ENCODE measurements at places on chromosomes 12 and 14.

GRCh38 chr14:100468557-100468956 is 118.7 kb downstream of the BEGAIN start:
- no peak for DNase-seq

- DNase-seq: no peak
Measured at GRCh38 chr12:113831476-113831875, 134.6 kb downstream of the RBM19 start.

DNA sequence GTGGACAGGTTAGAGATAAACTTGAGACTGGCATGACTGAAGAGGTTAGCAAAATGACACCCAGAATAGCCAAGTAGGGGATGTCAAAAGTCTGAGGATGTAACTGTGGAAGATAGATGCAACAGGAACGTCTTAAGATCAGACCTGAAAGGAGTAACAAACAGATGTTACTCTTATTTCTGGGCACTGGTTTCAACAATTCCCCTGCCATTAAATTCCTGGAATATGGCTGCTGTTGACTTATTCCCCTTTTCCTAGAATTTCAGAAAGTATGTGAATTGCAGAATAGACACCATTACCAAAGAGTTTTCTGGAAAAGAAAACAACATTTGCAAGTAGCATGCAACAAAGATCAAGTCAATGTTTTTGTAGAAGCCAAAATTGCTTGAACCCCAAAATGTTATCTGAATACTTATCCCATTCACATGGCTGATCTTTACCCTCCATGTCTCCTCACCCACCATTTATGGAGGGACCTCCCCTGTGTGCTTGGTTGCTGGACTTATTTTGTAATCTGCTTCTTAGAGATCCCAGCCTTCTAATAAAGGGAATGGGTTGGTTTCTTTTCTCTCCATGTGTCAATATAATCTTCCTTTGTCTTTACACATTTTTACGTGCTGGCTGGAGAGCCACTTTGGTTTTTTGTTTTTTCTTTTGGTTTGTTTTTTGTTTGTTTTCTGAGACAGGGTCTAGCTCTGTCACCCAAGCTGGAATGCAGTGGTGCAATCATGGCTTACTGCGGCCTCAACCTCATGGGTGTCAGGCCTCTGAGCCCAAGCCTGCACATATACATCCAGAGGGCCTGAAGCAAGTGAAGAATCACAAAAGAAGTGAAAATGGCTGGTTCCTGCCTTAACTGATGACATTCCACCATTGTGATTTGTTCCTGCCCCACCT is 57.0 kb downstream of the BBS10 start:
- DNase-seq: no peak

GRCh38 chr12:104630230-104630670 is 173.5 kb downstream of the CHST11 start:
- no peak for DNase-seq

GRCh38 chr14:38063711-38064320 is 143.9 kb upstream of the SSTR1 start:
- no peak for DNase-seq

- DNase-seq: no peak
Measured at GRCh38 chr14:28653521-28653920, 113.1 kb upstream of the FOXG1 start.

GRCh38 chr12:111505601-111506036 is 93.5 kb downstream of the ATXN2 start:
- DNase-seq: no peak

DNA sequence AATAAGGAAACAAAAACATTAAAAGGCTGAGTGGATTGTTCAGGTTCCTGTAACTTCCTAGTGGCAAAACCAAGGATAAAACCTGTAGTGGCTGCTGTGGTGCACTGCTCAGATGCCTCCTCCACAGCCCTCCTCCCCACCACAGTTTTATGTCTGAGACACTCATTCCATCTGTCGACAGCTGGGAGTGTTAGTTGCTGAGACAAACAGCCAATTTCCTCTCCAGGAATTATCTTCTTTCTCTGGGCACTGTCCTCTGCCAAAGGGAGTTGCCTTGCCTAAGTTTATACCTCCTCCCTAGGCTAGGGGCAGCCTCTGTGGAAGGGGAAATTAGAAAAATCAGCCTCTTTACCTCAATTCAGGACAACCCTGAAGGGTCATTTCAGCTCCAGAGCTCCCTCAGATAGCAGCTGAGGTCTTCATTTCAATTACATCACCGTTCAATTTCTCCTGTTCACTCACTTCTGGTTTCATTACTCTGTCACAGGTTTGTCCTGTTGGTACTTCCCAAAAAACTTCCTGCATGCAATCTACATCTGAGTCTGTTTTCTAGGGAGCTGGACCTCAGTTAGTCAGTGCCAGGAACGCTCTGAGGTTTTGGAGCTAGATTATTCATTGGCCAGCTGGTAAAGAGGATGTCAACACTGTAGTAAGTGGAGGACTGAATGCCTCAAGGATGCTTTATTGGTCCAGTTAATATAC is 74.9 kb upstream of the ATP2B1 start:
- no peak for DNase-seq

- DNase-seq: no peak
Measured at GRCh38 chr12:106297681-106298080, 4.9 kb upstream of the TCP11L2 start.

All from body of pancreas (tissue), 4 donors.